GM23248 (cell line): ENCODE measurements at places on chromosomes 7 and 10. TPM values are rescaled to one million over a fixed set of nuclear protein-coding genes. Genes with fewer than 3 reads are reported as not detected.

Gene HABP2
- not detected in 2 replicates for total RNA-seq

Gene NEURL1
- 0.63 and 1.1 TPM in 2 replicates for total RNA-seq

Gene SEPTIN7
- 368 and 405 TPM in 2 replicates for total RNA-seq

Gene GDI2
- total RNA-seq: 311 and 350 TPM in 2 replicates

Gene A1CF
- total RNA-seq: not detected in 2 replicates

Gene BAG3
- 18.1 and 20.0 TPM in 2 replicates for total RNA-seq

Gene CH25H
- 25.2 and 34.9 TPM in 2 replicates for total RNA-seq

Gene PPA1
- total RNA-seq: 105 and 117 TPM in 2 replicates

Gene ANLN
- total RNA-seq: 55.6 and 57.5 TPM in 2 replicates

Gene NPSR1
- total RNA-seq: not detected in 2 replicates

Gene ERVW-1
- total RNA-seq: not detected in 2 replicates

Gene CYP2E1
- 15.4 TPM in 1 of 2 replicates, not detected in the other for total RNA-seq

Gene BLNK
- not detected in 2 replicates for total RNA-seq

Gene PCLO
- not detected in 2 replicates for total RNA-seq

Gene UCN3
- not detected in 2 replicates for total RNA-seq

Gene CYP2C19
- total RNA-seq: not detected in 2 replicates

Gene FEZF1
- total RNA-seq: not detected in 2 replicates

Gene MKX
- total RNA-seq: 41.4 and 44.1 TPM in 2 replicates

Gene TMEM140
- total RNA-seq: 1.6 and 4.4 TPM in 2 replicates

Gene KCNH2
- not detected in 2 replicates for total RNA-seq

Gene DCLRE1A
- 3.2 and 4.0 TPM in 2 replicates for total RNA-seq

Gene ASL
- 66.1 and 81.0 TPM in 2 replicates for total RNA-seq

Gene SPDYE17
- total RNA-seq: not detected in 2 replicates

Gene LGI1
- not detected in 2 replicates for total RNA-seq

Gene GRM8
- not detected in 2 replicates for total RNA-seq

Gene TRIL
- total RNA-seq: 0.32 and 0.38 TPM in 2 replicates

Gene GPR15LG
- not detected in 2 replicates for total RNA-seq

Gene TAS2R5
- not detected in 2 replicates for total RNA-seq

Gene GPR26
- not detected in 2 replicates for total RNA-seq

Gene NRCAM
- 7.0 and 11.0 TPM in 2 replicates for total RNA-seq

Gene CFTR
- not detected in 2 replicates for total RNA-seq

Gene MBL2
- not detected in 2 replicates for total RNA-seq

Gene SP4
- total RNA-seq: 3.5 and 4.7 TPM in 2 replicates

Gene BPGM
- 33.3 and 37.4 TPM in 2 replicates for total RNA-seq

Gene H2BK1
- not detected in 2 replicates for total RNA-seq

Gene ZNF438
- total RNA-seq: 2.3 and 2.9 TPM in 2 replicates

Gene ITGA8
- 0.32 TPM in 1 of 2 replicates, not detected in the other for total RNA-seq

Gene PAX4
- total RNA-seq: not detected in 2 replicates

Gene HOXA6
- 0.51 and 3.2 TPM in 2 replicates for total RNA-seq

Gene TET1
- 1.3 and 2.1 TPM in 2 replicates for total RNA-seq

Gene IFIT2
- total RNA-seq: 3.5 and 7.0 TPM in 2 replicates

Gene WNT8B
- total RNA-seq: not detected in 2 replicates

Gene PRTFDC1
- 11.4 and 22.0 TPM in 2 replicates for total RNA-seq

Gene CTBP2
- 59.3 and 65.5 TPM in 2 replicates for total RNA-seq

Gene CASP7
- total RNA-seq: 22.7 and 22.9 TPM in 2 replicates

Gene TSPAN12
- total RNA-seq: under 0.01 and 2.0 TPM in 2 replicates

Gene ANKRD7
- 0.25 TPM in 1 of 2 replicates, not detected in the other for total RNA-seq

Gene EVX1
- not detected in 2 replicates for total RNA-seq

Gene MLXIPL
- total RNA-seq: not detected in 2 replicates

Gene KCND2
- 1.5 and 2.7 TPM in 2 replicates for total RNA-seq

Gene FZD8
- 22.3 and 25.5 TPM in 2 replicates for total RNA-seq

Gene ZNF804B
- not detected in 2 replicates for total RNA-seq

Gene HMX3
- total RNA-seq: not detected in 2 replicates

Gene SAMD9
- total RNA-seq: 26.2 and 31.2 TPM in 2 replicates
